ENCODE measurements at places on chromosomes 1 and 21.

DNA sequence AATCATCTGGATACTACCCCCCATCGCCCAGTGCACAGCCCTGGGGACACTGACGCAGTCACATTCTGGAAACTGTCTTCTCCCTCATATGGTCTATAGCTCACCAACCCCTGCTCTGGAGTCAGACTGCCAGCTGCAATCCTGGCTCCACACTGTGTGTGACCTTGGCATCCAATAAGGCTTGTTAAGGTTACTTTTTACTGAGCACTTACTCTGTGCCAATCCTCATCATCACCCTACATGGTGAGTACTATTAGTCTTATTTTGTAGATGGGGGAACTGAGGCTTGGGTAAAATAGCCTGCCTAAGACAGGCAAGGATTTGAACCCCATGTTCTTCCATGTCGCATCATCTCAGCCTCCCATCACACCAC lies 34.9 kb downstream of the AHDC1 start:
- DNase-seq: no peak

DNA sequence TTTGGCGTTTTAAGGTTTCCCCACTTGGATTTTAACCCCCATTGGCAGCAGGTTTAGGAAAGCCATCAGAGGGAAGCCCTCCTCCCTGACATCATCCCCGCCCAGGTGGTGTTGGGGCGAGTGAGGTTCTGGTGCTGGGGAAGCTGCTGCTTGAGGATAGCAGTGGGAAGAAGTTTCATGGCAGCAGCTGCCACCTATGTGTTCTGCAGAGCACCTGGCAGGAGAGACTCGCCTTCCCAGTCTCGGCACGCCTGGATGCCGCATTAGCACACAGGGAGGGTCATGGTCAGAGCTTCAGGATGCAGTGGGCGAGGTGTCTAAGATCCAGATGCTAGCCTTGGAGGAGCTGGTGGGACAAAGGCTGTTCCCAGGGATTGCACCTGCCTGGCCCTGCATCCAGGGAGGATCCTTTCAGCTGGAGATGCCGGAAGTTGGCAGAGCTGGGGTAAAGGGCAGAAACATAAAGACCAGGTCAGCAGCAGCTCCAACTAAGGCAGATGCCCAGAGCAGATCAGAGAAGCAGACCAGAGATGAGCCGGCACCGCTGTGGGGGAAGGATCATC lies 33.9 kb downstream of the ABCG1 start:
- no peak for DNase-seq

- no peak for DNase-seq
These were observed 72.5 kb downstream of the RPS6KC1 start for GRCh38 chr1:213123536-213123935.

DNA sequence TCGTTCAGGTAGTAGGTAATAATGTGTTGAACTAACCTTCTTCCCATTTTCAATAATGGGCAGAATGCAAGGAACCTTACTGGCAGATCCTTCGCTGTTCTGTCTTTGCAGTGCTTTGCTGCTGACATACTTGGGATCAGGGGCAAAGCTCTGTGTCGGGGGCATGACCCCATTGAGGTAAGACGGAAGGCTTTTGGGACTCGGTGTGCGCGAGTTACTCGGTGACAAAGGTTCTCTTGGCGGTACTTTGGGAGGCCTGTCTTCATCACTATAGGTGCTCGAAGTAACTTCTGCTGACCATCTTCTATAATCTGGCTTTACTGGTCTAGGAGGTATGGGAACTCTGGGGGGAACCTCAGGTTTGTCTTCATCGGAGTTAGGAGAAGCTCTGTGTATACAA lies 12.7 kb downstream of the ERRFI1 start:
- DNase-seq: no peak

- no peak for DNase-seq
These were observed 24.2 kb upstream of the OSBPL9 start for GRCh38 chr1:51592711-51593110.

- no peak for DNase-seq
These were observed 163.4 kb downstream of the HHIPL2 start for GRCh38 chr1:222384531-222384930.

GRCh38 chr1:19780267-19780877 lies 19.3 kb downstream of the TMCO4 start:
- no peak for DNase-seq

- DNase-seq: no peak
These were observed 55.4 kb upstream of the KIF26B start for GRCh38 chr1:245099401-245099800.

- no peak for DNase-seq
These were observed 80.4 kb upstream of the LRRC53 start for GRCh38 chr1:74592580-74593355.
